ENCODE measurements at places on chromosomes 11 and 22.

DNA sequence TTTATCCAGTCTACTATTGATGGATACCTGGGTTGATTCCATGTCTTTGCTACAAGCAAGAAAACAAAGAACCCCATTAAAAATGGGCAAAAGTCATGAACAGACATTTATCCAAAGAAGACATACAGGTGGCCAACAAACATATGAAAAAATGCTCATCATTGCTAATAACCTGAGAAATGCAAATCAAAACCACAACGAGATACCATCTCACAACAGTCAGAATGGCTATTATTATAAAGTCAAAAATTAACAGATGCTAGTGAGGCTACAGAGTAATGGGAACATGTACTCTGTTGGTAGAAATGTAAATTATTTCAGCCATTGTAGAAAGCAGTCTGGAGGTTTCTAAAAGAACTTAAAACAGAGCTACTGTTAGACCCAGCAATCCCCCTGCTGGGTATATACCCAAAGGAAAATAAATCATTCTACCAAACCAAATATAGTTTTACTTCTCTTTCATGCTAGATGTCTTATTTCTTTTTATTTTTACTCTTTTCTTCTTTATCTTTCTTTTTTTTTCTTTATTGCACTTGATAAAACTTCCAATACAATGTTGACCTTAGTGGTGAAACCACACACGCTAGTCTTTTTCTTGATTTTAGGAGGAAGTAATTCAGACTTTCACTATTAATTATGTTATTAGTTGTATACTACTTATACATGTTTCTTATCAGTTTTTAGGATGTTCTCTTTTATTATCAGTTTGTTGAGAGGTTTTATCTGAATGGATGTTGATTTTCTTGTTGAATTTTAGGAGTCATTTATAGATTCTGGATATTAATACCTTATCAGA, 14.3 kb downstream of the TRIM22 start:
- H3K4me1 ChIP-seq: no peaks in the 10 kb centered on the region
- no peaks in the 10 kb centered on the region for H3K27me3 ChIP-seq
- DNase-seq: no peak
- H3K27ac ChIP-seq: no peak overlapping the region
- no peak overlapping the region for H3K4me3 ChIP-seq

DNA sequence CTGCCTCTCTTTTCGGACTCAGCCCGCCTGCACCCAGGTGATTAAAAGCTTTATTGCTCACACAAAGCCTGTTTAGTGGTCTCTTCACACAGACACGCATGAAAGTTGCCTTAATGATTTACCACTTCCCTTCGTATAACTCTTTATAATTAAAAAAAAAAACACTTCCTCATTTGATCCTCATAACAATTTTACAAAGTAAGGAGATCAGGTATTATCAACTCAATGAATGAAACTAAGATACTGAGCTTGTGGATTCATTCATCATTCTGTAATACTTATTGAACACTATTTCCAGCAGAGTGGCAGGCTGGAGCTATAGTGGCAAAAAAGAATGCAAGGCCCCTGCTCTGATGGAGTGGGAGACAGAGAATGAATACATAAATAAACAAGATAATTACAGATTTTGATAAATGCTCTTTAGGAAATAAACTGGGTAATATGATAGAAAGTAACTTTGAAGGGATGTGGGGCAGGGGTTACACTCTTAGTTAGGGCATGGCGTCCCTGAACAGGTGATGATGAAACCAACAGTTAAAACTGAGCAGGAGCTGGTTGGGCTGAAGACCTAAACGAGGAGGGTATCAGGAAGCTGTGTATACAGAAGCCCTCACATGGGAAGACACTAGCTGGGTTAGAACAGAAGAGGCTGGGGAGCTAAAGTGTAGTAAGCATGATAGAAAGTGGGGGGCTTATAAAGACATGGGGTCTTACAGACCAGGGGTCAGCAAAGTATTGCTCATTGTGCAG, 5.4 kb upstream of the CRTAM start:
- H3K27me3 ChIP-seq: peaks cover 20% of the 10 kb centered on the region
- H3K4me1 ChIP-seq: no peaks in the 10 kb centered on the region
- no peak for DNase-seq
- H3K27ac ChIP-seq: no peak overlapping the region

DNA sequence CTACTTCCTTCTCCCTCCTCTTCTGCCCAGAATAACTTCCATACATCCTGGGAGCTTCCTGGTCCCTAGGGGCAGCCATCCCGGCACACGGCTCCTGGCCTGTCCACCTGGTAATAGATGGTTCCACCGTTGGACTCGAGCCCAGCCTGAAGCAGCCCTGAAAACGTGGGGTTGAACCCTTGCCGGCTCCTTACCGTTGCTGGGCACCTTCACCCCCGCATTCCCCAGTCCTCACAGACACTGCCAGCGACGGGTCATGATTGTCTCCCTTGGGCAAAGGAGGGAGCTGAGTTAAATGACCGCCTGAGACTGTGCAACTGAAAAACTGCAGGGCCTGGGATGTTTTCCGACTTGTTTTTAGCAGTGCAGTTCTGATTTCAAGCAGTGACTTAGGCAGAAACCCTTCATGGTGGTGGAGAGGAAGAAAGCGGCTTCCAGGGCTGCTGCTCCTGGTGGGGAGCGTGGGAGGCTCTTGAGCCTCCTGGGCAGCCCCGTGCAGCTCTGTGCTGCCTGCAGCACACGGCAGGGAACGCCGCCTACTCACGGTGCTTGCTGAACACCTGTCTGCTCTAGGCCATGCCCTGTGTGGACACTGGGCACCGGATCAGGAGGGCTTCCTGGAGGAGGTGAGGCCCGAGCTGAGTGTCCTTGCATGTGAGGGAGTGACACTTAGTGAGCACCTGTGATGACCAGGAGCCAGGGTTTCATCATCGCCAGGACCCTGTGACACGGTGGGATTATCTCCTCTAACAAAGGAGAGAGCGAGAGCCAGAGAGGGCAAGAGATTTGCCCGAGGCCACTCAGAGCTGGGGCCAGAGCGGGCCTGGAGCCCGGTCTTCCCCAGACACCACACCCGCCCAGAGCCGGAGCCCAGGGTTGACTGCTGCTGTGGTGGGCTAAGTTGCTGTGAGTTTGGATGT, 77.4 kb downstream of the FBLN1 start:
- H3K4me3 ChIP-seq: no peak overlapping the region
- H3K4me1 ChIP-seq: peaks cover 7% of the 10 kb centered on the region
- DNase-seq: no peak
- H3K27ac ChIP-seq: no peak overlapping the region
- H3K36me3 ChIP-seq: no peaks in the 10 kb centered on the region

DNA sequence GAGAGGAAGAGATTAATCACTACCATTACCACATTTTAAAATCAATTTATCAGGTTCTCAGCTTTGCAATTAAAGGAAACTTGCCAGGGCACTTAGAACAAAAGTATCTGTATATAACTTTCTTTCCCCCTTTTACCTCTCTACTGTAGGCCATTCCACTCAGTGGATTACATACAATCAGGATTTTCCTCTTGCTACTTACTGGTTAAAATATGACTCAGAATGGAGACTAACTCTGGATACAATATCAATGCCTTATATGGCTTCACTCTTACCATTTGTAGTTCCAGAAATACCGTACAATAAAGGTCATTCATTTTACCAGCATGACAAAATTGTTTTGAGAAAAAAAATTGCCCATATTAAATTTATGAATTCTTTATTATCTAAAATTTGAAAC, 706.8 kb downstream of the KCNA4 start:
- DNase-seq: no peak
- H3K27ac ChIP-seq: no peak overlapping the region
- no peaks in the 10 kb centered on the region for H3K27me3 ChIP-seq
- no peaks in the 10 kb centered on the region for H3K36me3 ChIP-seq
- H3K4me3 ChIP-seq: no peak overlapping the region

GRCh38 chr11:62922653-62923431, 1.7 kb upstream of the CHRM1 start:
- H3K4me1 ChIP-seq: peaks cover 47% of the 10 kb centered on the region
- peaks cover 79% of the 10 kb centered on the region for H3K27me3 ChIP-seq
- no peak overlapping the region for H3K27ac ChIP-seq
- H3K36me3 ChIP-seq: no peaks in the 10 kb centered on the region
- no peak for DNase-seq
- peak overlapping the region; percentile 54 for H3K4me3 ChIP-seq

- no peak for DNase-seq
- no peaks in the 10 kb centered on the region for H3K4me1 ChIP-seq
- peaks cover 25% of the 10 kb centered on the region for H3K27me3 ChIP-seq
- H3K27ac ChIP-seq: no peak overlapping the region
- H3K36me3 ChIP-seq: no peaks in the 10 kb centered on the region
Observed at GRCh38 chr11:70460111-70460510, 61.8 kb downstream of the CTTN start.

- no peak overlapping the region for H3K27ac ChIP-seq
- peaks cover 27% of the 10 kb centered on the region for H3K36me3 ChIP-seq
- no peaks in the 10 kb centered on the region for H3K27me3 ChIP-seq
- H3K4me1 ChIP-seq: peaks cover 89% of the 10 kb centered on the region
- peak overlapping the region; percentile 16 for H3K4me3 ChIP-seq
- no peak for DNase-seq
Observed at GRCh38 chr11:16741473-16741872, 3.0 kb downstream of the C11orf58 start.

DNA sequence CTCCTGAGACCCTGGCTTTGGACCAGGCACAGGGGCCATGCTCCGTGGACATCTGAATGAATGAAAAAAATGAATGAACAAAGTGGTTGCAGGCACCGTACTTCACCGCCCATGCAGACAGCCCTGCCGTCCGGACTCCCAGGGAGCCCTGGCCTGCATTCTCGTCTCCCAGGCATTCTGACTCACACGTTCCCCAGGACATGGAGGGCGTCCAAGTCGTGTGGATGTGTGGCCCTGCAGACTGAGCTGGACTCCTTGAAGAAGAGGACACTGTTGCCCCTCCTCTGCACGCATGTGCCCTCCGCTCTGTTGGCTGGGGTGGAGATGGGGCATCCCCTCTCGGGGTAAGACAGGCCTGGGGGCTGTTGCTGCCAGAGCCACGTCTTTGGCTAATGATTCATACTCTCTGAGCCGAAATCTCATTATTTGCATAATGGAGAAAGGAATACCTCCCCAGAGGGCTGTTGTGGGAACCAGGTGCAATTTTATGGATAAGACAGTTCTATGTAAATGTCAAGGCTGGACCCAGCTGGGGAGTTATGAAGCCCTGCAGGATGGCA, 49.7 kb downstream of the RTL6 start:
- H3K27me3 ChIP-seq: no peaks in the 10 kb centered on the region
- H3K36me3 ChIP-seq: no peaks in the 10 kb centered on the region
- no peak overlapping the region for H3K27ac ChIP-seq
- H3K4me3 ChIP-seq: no peak overlapping the region
- DNase-seq: peak; percentile 76
- peaks cover 20% of the 10 kb centered on the region for H3K4me1 ChIP-seq

DNA sequence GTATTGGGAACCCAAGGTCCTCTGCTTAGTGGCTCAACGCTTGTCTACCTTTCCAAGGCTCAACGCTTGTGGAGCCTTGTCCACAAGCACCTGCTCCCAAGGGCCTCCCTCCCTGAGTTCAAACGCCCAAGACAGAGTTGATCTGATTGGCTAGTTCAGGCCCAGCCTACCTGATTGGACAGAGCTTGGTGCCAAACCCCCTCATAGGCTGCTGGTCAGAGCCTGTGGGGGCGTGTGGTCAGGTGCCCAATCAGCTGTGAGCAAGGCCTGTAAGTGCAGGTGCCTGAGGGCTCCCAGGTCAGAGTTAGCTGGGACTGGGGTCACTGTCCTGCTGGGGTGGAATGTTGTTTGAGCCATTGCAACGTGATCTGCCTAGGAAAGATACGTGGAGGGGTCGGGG, 16.9 kb upstream of the TMPRSS6 start:
- H3K4me3 ChIP-seq: no peak overlapping the region
- no peak for DNase-seq
- no peak overlapping the region for H3K27ac ChIP-seq
- H3K36me3 ChIP-seq: no peaks in the 10 kb centered on the region
- H3K4me1 ChIP-seq: no peaks in the 10 kb centered on the region

GRCh38 chr22:17152971-17153370, 6.1 kb downstream of the HDHD5 start:
- peaks cover 13% of the 10 kb centered on the region for H3K36me3 ChIP-seq
- no peaks in the 10 kb centered on the region for H3K27me3 ChIP-seq
- peaks cover 71% of the 10 kb centered on the region for H3K4me1 ChIP-seq
- no peak overlapping the region for H3K27ac ChIP-seq
- H3K4me3 ChIP-seq: no peak overlapping the region

DNA sequence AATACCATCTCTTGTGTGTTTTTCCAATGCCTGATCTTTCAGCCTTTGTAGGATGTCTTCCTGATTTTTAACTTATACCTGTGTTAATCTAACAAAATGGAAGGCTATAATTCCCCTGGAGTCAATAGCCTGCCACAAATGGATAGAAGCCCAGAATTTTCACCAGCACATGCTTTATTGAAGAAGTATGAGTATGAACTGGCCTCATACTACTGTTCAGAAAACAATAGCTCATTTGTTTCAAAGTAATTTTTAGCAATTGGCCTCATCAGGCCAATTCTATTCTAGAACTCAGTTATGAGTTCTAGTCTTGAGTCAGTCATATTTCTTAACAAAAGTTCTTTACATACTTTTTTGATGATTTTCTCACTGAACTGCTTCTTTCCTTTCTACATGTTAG, 40.6 kb upstream of the SLC37A2 start:
- no peaks in the 10 kb centered on the region for H3K27me3 ChIP-seq
- H3K27ac ChIP-seq: no peak overlapping the region
- H3K4me1 ChIP-seq: no peaks in the 10 kb centered on the region
- no peaks in the 10 kb centered on the region for H3K36me3 ChIP-seq
- H3K4me3 ChIP-seq: no peak overlapping the region
- no peak for DNase-seq

DNA sequence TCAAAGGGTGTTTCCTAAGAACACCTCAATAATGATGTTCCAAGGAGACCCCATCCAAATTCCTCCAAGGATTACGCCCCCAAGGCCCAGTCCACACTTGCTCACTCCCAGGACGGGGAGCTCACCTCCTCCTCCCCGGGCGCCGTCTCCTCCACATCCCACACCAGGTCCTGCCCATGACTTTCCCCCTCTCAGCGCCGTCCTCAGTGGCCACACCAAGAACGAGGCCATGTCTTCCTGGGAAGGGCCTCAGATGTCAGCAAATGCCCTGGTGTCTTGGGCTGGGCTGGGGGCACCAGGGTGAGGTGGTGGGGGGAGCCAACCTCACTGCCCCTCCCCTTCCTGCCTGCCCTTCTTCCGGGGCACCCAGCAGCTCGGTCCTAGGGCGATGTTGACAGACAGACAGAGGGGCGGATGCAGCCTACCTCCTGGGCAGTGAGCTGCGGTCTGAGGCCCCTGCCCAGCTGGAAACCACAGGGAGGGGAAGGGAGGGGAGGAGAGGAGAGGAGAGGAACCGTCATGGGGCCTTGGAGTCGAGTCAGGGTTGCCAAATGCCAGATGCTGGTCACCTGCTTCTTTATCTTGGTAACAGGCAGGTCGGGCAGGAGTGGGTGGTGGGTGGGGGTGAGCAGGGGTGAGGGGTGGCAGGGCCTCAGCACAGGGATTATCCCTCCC, at the start of the genes C11orf21 and TSPAN32:
C11orf21 (minus strand) TSS at position 288 of the 675 bp plus-strand sequence; CDS start at position 178, 110 bp downstream.
TSPAN32 (plus strand) TSS at position 383 of the 675 bp plus-strand sequence; CDS start at position 520, 137 bp downstream.
- peak within 1 kb of the TSS; percentile 67 for H3K4me3 ChIP-seq
- peak; percentile 69 for DNase-seq
- peaks cover 52% of the 10 kb centered on the region for H3K4me1 ChIP-seq
- H3K27ac ChIP-seq: peak within 1 kb of the TSS; percentile 96

Measured in left ventricle myocardium inferior (tissue), 1 donor.